SW 1271 (cell line): ENCODE measurements at places on chromosomes 13 and 19.

- no peak for DNase-seq
These were observed 47.6 kb downstream of the FOXO1 start for GRCh38 chr13:40618581-40619478.

- DNase-seq: no peak
These were observed 33.9 kb upstream of the CEACAM21 start for GRCh38 chr19:41541990-41542584.

- DNase-seq: no peak
These were observed at the start of gene FCHO1 for GRCh38 chr19:17751103-17751911. Gene FCHO1 (plus strand): TSS chr19:17751477. CDS start chr19:17755165, 3,688 bp downstream.

GRCh38 chr19:14061081-14061749 lies 661 bp downstream of the PALM3 start:
- DNase-seq: no peak

- no peak for DNase-seq
These were observed at the start of gene USHBP1 for GRCh38 chr19:17264641-17264979. Gene USHBP1 (minus strand): TSS chr19:17264745. CDS start chr19:17264299, 446 bp downstream.

DNA sequence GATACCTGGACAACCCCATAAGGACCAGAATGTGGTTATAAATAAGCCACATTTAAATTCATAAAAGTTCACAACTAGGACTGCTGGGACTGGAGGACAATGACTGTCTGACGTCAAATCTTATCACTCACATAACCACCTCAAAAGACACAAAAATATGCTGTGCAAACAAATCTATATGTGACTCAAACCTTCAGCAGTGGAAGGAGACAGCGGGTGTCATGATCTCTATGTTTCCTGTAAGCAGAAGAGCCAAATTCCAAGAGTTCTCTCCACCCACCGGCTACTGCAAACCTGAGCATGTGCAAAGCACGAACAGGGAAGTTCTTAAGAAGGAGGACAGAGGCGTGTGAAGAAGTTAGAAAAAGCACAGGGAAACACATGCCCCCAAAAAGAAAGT lies 113.2 kb downstream of the MYCBP2 start:
- DNase-seq: no peak
